ENCODE measurements at places on chromosomes 7 and 10. TPM values are rescaled to one million over a fixed set of nuclear protein-coding genes. Genes with fewer than 3 reads are reported as not detected.

- no peak for DNase-seq
These were observed 197.0 kb upstream of the AGK start for GRCh38 chr7:141354251-141354650.

DNA sequence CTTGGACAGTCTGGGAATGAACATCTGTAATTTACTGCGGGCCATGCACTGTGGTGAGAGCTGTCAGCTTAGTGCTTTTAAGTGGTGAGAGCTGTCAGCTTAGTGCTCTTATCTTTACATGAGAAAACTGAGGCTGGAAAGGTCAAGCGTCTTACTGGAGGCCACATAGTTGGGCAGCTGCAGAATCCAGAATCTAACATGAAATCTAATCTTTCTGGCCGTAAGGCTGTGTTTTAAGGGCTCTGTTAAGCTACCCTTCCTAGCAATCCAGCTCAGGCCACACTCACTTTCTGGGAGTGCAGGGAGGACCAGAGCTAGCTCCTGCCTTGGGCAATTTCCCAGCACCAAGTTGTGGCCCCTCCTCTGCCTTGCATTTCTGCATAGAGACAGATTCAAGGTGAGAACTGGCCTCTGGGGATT lies 70.2 kb downstream of the SORCS3 start:
- no peak for DNase-seq

DNA sequence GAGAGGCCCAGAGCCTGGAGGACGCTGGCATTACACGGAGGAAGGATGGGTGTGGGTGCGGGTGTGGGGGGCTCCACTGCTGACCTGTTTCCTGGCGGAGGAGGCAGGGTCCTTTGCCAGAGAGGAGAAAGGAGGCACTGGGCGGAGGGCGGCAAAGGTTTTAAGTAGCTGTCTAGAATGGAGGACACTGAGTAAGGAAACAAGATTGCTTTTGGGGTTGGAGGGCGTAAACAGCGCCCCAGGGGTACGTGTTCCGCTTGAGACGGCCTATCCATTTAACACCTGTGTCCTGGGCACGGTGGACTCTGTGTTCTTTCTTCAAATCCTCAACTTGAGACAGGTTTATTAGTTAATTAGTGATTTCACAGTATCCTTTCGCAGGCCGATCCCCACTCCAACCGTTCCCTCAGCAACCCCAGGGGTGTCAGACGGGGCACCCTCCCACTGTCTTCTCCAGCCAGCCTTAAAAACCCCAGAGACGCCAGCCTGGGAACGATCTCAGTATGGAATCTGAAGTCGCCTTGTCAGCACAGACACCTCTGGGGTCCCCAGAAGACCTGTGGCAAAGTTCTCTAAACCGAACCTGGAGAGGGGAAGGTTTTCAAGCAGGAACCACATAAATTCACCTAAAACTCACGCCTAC lies 24.8 kb downstream of the SFXN4 start:
- DNase-seq: no peak

DNA sequence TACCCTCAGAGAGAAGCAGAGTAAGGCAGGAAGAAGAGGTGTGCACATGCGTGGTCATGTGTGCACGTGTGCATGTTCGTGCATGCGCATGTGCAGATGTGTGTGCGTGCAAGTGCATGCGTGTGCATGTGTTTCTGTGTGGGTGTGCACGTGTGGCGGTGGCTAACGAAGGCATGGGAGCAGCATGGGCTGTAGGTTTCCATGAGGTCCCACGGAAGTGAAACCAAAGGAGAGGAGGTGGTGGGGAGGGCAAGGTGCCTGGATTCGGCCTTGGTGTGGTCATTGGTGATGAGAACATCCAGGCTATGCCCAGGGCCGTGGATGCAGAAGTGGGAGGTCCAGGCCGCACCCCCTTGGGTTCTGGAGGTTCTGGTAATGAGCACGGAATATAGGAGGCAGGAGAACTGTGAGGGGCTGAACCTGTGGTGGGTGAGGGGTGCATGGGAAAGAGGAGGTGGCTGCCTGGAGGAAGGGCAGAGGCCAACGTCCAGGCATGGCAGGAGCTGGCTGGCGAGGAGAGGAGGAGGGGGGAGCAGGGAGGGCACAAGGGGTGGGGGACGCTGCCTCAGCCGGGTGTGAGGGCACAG lies 2.4 kb upstream of the INPP5A start:
- DNase-seq: peak; percentile 35

- peak; percentile 28 for DNase-seq
These were observed 32.4 kb upstream of the MTPN start for GRCh38 chr7:136009488-136010079.

TBX20 gene
- total RNA-seq: 0.69 TPM

CLDN4 gene
- total RNA-seq: 2.0 TPM
